ENCODE measurements at places on chromosomes 11 and 22.

DNA sequence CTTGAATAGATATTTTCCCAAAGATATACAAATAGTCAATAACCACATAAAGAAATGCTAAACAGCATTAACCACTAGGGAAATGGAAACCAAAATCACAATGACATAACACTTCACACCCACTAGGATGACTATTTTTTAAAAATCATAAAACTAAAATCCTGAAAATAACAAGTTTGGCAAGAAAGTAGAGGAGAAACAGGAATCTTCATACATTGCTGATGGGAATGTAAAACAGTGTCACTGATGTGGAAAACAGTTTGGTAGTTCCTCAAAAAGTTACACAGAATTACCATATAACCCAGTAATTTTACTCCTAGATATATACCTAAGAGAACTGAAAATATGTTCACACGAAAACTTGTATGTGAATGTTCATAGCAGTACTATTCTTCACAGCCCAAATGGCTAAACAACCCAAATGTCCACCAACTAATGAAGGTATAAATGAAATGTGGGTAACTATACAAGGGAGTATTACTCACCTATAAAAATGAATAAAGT, 12.5 kb downstream of the PICALM start:
- DNase-seq = no peak

DNA sequence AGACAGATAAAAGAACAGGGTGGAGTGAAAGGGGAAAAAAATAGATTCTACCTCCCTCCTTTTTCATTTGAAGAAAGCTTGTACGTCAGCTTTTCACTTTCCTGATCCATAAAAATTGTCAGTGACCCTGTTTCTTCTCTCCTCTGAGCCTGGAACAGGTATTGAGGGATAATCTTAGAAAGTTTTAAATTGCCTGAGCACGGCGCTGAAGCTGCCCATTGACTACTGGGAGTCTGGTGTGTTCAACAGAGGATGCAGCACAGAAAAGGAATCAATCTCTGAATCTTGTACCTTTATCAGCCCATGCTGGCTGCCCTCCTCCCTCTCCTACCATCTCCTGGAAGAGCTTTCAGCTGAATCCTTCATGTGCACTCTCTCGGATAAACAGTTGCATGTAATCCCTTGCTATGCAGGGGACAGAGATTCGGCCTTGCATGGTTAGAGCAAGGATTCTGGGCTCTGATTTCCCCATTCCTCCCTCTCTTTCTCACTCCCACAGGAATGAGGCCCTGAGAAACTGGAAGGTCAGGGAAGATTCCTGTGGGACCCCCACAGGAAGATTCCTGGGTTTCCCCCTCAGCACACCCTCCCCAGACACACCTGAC, 162.4 kb upstream of the SYN3 start:
- DNase-seq = peak; percentile 15

DNA sequence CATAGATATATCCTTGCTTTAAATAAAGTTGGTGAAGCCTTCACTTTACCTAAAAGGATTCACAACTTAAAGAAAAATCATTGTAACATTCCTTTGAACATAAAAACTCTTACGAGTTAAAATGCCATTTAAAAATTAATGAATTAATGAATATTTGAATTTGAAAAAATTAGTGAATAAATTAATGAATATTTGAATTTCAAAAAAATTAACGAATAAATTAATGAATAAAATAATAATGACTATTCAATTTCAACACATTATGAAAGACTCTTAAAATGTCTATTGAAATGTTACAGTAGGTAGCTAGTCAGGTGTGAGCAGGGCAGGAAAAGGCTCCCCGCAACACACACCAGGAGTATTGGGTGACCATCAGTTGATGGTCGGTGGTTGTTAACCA, 22.9 kb downstream of the ARHGAP20 start:
- no peak for DNase-seq

DNA sequence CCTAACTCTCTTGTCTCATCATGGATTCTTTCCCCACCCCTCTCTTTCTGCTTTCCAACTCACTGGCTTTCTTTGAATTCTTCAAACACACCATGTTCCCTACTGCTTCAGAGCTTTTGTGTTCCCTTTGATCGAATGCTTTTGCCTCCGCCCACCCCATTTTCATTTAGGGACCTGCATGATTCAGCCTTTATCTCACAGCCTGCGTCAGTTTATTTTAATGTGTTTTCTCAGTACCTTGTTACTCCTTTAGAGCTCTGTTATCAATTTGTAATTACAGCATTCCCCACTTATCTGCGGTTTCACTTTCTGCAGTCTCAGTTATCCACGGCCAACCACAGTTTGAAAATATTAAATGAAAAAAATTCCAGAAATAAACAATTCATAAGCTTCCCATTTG, 451.3 kb downstream of the METTL15 start:
- peak; percentile 9 for DNase-seq

DNA sequence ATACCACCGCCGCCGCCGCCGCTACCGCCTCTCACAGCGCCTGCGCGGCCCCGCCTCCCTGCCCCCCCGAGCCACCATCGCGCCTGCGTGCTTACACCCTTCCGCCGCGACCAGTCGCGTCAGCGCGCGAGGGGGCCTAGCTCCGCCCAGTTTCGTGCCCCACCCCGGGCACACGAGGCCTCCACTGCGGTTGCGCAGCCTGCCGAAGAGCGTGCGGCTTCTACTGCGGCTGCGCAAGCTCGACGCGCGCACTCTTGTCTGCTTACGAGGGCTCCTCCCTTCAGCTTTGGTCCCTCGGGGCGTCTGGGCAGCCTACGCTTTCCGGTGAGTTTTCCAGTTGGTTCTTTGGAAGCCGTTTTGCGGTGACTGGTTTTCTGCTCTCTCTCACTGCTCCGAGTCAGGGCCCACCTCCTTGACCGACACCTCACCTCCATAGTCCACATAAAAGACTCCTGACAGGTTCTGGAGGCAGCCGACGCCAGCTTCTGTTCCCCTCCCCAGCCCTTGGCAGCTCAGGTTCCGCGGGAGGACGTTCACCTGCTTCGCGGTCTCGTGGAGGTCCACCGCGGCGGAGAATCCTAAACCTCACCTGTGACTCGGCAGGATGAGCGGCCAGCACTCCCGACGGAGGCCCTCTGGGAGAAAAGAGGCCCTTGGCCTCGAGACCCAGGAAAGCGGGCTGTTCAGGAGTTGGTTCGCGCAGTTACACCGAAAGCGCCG, at the start of gene PITPNB:
PITPNB (minus strand) TSS at position 35 of the 720 bp plus-strand sequence. CDS start 65 bp downstream, outside the sequence.
- DNase-seq = peak; percentile 99

DNA sequence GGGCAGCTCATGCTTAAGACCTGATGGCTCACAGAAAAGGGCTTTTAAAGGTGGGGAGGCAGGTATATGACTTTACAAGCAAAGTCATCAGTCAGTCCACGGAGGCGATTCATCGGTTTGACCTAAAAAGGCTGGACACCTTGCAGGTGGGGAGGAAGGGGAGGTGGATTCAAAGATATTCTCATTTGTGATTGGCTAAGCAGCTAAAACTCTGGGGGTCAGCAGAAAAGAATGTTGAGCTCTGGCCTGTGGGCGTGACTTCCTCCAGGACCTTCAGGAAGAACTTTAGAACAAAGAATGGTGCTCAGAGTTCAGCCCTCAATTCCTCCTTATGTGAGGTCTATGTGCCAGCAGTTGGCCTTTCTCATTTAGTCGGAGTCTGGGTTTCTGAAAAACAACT, 78.3 kb upstream of the LMO1 start:
- DNase-seq = no peak

- peak; percentile 12 for DNase-seq
Observed at GRCh38 chr22:36816636-36817524, at the start of gene PVALB. TSS of gene PVALB (minus strand) at chr22:36817035. CDS start at chr22:36817005, 30 bp downstream.

GRCh38 chr22:29433856-29434255, 4.5 kb upstream of the RFPL1 start:
- no peak for DNase-seq

- peak; percentile 91 for DNase-seq
Observed at GRCh38 chr11:123083623-123084029, 21.7 kb upstream of the HSPA8 start.

DNA sequence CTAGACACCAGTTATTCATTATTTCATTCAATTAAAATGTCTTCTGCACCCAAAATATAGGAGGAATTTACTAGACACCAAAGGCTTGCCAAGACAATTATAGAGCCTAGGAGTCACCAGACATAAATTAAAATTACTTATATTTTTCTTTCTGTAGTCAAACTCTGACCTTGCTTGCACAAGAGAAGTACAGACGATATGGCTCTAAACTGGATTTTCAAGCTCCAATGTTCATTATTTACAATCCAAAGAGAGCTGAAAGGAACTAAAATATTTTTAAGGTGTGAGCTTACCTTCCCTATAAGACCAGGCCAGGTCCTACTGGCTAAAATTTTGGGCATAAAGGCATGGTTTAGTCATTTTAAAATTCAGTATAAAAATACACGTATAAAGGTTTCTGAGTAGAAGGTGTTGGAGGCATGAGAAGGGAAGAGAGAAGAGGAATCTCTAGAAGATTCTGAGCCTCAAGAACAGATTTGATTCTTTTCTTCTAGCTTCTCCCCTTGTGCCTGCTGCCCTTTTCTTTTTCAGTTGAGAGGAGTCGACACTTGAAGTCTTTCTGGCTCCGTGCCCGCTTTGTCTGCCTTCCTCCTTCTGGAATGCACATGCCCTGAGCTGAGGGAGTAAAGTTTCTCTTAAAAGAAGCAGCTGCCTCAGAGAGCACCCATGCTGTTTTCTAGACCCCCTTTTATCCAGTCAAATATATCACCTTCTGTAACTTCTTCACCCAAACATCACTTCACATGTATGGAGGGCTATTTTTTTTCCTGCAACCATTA, 13.5 kb downstream of the C11orf97 start:
- peak; percentile 89 for DNase-seq
